ENCODE measurements at places on chromosomes 2 and 18.

GRCh38 chr2:218397820-218398436 is 1.7 kb upstream of the CTDSP1 start:
- DNase-seq = peak; percentile 96

GRCh38 chr2:65864619-65865018 is 432.2 kb upstream of the SPRED2 start:
- no peak for DNase-seq

GRCh38 chr2:101830146-101830545 is 132.6 kb downstream of the MAP4K4 start:
- no peak for DNase-seq

GRCh38 chr2:174076040-174076439 is 110.9 kb upstream of the SP3 start:
- DNase-seq = no peak

DNA sequence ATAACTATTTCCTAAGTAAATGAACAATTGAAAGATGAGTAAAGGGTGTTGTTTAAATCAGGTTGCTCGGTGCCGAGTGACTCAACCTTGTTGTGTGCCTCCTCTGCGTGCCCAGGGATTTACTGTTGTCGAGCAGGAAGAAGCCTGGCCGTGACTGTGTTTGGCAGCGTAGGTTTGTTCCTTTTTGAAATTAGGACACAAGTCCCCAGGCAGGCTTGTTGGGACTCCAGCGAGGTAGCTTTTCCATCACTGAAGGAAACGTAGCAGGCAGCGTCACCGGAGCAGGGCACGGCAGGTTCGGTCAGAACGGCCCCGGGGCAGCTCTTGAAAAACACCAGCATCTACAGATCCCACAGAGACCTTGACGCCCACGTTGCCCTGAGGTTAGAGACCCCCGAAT is 48.6 kb downstream of the TMEM18 start:
- DNase-seq = no peak

GRCh38 chr2:23452853-23453420 is 68.0 kb downstream of the KLHL29 start:
- DNase-seq = peak; percentile 41

- no peak for DNase-seq
These were observed 53.9 kb downstream of the REEP1 start for GRCh38 chr2:86283411-86284030.

DNA sequence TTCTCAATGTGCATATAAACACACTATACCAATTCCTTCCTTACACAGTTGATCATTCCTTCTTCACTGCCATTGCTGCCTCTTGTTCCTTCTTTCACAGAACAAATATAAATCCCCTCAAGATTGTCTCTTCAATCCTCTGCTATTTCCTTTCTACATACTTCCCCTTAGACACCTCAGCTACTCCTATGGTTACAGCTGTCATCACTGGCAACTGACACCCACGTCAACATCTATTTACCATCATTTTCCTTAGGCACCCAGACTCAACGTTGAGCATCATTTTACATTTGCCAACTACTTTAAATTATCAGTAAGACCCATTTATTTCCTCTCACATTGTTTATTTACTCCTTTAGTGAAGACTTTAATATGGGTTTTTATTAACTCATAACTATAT is 488.8 kb upstream of the FSHR start:
- no peak for DNase-seq

DNA sequence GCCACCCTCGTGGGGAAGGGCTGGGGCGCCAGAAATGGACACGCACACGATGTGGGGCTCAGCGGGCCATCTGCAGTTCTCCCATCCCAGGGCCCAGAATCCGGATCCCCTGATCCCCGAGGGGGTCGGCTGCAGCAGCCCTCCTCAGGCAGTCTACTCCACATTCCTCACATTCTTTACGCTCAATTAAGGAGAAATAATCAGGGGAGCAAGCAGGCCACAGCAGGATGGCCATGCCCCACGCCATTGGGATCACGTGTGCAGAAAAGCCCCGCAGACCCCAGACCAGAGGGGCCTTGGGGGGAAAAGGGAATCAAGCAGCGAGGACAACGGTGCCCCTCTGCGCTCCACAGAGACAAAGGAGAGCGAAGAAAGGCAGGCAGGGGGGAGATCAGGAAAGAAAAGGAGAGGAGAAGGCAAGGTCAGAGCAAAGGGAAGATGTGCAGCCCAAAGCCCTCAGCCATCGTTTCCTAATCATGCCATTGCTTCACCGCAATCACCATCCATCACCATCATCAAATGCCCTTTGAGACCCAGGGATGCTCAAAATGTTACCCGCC is 17.5 kb upstream of the PKDCC start:
- no peak for DNase-seq

DNA sequence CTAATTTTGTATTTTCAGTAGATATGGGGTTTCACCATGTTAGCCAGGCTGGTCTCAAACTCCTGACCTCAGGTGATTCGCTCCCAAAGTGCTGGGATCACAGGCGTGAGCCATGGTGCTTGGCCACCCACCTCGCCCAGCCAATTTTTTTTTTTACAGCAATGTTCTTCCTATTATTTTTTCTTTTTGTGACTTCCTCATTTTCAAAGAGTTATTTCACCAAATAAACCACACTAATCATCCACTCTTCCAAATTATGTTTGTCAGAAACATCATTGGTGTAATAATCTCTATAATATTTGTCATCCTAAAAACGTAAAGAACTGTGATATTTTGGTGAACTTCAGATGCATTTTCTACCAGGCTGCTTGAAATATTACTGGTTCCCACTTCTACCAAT is 16.3 kb upstream of the PDCL3 start:
- no peak for DNase-seq

GRCh38 chr2:201261471-201261870 is 1.1 kb downstream of the CASP8 start:
- DNase-seq = peak; percentile 40

DNA sequence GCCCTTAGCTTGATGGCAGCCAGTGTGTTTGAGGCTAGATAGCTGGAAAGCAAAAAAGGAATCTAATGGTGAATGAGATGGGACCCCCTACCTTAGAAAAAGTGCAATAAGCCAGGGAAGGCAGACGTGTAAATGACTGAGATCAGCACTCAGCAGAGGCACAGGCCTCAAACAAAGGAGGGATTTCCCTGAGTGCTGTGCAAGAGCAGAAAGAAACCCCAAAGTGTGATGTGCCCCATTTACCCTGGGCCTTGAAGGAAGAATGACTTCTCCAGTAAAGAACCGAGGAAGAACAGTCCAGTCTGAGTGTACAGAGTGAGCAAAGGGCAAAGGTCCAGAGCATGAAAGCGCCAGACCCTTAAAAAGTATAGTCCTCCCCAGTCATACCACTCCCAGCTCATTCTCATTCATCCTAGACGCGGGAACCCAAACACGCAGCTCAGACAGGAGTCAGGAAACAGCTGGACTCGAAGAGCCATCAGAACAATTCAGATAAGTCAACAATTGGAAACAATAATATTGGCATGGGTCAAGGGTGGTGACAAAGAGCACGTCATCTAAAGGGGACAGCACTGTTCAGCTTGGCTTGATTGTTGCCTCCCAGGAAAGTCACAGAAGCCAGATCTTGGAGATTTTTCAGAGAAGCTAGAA is 121.7 kb downstream of the INO80D start:
- no peak for DNase-seq

- DNase-seq = no peak
These were observed 45.3 kb downstream of the ADAM23 start for GRCh38 chr2:206488623-206489022.

GRCh38 chr18:25001803-25002202 is 350.2 kb downstream of the ZNF521 start:
- DNase-seq = no peak

DNA sequence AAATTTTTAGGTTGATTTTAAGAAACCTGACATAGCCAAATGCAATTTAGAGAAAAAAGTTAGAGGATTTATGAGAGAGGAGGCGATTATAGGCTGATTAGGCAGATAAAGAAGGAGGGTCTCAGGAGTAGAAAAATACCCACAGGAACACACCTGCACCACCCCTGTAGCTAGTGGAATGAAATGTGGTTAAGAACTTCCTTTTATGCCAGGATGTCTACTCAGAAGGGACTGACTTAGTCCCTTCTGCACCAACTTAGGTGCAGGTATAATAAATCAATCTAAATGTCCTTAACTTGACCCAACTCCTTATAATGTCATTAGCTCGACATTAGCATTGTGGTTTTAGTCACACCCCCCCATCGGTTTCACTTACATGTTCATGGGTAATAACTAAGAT is 1274.5 kb upstream of the TMEFF2 start:
- DNase-seq = no peak

- no peak for DNase-seq
These were observed 76.7 kb downstream of the MERTK start for GRCh38 chr2:111975053-111975552.

DNA sequence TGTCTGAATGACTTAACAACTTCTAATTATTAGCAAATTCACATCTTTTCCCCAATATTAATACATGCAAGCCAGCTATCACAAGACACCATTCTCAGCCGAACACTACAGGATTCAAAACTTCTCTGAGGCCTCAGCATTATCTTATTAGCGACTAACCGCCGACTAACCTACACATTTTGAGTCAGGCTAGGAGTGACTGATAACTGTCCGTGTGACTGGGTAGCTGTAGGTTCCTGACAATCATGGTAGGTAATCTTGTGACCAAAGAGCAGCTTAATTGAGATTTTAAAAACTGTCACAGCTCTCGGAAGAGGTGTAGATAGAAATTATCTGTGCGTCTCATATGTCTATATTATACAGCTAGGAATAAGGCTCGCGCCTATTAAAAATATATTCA is 44.1 kb upstream of the SP5 start:
- DNase-seq = no peak

DNA sequence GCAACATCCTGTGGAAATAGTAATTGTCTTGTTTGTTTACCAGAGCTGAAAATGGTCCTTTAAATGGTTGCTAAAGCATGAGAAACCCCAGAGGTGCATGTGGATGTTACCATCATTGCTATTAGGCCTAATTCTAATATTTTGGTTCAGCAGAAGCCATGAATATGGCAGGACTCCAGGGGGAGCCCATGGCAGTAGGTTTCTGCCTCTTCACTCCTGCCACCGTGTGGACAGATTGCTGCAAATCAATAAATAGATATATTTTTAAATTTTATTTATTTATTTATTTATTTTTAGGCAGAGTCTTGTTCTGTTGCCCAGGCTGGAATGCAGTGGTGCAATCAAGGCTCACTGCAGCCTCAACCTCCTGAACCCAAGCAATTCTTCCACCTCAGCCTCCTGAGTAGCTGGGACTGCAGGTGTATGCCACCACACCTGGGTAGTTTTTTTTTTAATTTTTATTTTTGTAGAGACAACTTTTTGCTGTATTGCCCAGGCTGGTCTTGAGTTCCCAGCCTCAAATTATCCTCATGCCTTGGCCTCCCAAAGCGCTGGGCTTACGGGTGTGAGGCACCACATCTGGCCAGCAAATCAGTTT is 54.9 kb upstream of the CAPN13 start:
- DNase-seq = peak; percentile 93

- DNase-seq = no peak
These were observed 3.2 kb upstream of the GPR35 start for GRCh38 chr2:240622060-240622411.

- peak; percentile 93 for DNase-seq
These were observed 370.4 kb downstream of the SOCS6 start for GRCh38 chr18:70659036-70659925.

DNA sequence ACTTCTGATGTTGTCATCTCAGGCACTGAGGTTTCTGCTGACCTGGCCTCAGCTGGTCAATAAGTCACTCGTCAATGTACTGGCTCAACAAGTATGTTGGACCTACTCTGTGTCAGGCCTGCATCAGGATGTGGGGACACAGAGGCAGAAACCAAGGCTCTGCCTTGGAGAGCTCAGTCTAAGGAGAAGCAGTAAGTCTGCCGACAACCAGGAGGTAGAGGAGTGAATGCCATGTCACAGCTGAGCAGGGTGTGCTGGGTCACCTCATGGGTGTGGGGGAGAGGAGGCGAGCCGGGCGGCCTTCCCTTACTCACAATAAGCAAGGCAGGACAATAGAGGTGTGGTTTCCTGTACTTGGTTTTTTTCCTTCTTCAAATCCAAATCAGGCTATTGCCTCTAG is 75.8 kb downstream of the COLEC12 start:
- no peak for DNase-seq

GRCh38 chr2:217004656-217005055 is 144.8 kb upstream of the TNP1 start:
- no peak for DNase-seq

DNA sequence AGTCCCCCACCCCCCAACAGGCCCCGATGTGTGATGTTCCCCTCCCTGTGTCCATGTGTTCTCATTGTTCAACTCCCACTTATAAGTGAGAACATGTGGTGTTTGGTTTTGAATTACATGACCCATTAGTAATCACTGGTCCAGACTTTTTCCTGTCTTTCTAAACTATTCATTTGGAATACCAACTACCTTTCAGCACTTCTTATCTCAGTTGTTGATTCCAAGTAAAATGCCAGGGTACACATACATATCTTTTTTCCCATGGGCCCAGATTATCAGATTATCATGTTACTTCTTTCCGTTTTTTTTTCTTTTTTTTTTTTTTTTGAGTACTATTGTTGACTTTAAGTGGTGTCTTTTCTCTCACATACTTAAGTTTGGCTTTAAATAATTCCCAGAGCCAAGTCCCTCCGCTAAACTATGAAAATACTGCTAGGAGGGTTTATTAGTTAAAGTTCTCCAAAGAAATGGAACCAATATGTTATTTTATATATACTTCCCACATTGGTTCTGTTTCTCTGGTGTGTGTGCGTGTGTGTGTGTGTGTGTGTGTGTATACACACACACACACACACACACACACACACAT is 389.3 kb downstream of the IRS1 start:
- no peak for DNase-seq

- DNase-seq = no peak
These were observed 343.7 kb upstream of the MEX3C start for GRCh38 chr18:51541230-51541629.

GRCh38 chr2:71240794-71241193 is 13.9 kb upstream of the PAIP2B start:
- DNase-seq = no peak

DNA sequence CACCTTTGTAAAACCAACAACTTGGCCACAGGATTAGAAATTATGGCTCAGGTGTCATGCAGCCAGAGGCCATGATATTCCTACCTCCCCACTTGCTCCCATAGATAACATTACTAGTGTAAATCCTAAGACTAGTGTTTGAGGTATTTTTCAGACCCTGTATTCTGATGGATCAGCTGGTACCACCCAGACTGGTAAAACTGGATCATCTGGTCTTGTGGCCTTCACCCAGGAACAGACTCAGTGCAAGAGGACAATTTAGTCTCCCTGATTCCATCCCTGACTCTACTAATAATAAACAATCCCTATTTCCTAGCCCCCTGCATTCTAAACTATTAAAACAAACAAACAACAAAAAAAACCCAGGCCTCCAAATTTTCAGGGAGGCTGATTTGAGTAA is 121.0 kb downstream of the ALPK2 start:
- DNase-seq = no peak

DNA sequence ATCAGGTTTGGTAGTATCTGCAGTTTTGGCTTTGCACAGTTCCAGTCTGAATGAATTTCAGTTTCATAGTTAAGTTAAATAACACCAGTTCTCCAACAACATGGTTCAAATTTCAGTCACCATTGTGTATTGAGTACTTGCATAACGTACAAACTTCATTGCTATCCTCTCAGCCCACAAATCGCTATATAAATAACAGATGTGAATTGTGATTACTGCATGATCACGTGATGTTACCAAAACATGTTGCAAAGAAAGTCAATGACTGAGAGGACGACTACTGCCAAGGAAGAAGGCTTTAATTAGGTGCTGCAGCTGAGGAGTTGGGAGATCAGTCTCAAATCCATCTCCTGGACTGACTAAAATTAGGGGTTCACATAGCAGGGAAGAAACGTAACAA is 48.2 kb downstream of the COL4A4 start:
- no peak for DNase-seq

- no peak for DNase-seq
These were observed 38.3 kb upstream of the PTPN4 start for GRCh38 chr2:119721462-119721861.

All from hematopoietic multipotent progenitor cell treated with erythropoietin and hydrocortisone succinate and interleukin-3 and kit ligand, for 6 days (in vitro differentiated cells).